ENCODE measurements at places on chromosomes 12 and 14.

DNA sequence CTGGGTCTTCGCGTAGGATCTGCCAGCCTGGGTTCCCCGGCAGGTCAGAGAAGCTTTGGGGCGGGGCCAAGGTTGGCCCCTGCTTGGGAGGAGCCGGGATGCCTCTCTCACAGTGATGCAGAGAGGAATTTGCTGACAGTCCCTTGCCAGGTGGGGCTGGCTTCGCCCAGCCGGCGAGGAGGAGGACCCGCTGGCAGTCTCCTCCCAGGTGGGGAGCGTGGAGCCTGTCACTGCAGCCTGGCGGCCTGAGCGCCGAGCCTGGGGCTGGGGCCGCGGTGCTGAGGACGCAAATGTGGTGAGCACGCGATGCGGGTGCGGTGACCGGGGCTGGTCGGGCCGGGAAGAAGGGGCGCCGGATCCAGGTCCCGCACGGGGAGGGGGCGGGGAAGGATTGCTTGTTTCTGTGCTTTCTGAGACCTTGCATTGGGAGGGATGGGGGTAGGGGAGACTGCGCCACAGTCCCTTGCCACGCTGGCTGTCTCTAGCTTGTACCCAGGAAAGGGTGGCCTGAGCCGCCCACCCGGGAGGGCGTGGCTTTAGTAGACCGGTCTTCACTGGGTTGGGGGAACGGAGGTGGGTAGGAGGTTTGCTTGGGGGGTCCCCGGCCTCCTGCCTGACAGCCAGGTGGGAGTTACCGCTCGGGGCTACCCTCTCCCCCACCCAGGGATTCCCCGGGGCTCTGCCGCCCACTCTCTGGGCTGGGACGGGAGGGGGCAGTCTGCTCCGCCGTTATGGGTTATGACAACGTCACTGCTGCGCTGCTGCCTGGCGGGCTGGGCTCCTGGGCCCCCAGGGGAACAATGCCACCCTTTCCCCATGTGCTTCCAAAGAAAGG, at the start of gene TMEM63C:
Gene TMEM63C (plus strand): TSS at position 196 of the 835 bp plus-strand sequence. CDS start 37,016 bp downstream, outside the sequence.
- DNase-seq: peak; percentile 81

GRCh38 chr12:66902020-66902419, 223.1 kb upstream of the GRIP1 start:
- no peak for DNase-seq

DNA sequence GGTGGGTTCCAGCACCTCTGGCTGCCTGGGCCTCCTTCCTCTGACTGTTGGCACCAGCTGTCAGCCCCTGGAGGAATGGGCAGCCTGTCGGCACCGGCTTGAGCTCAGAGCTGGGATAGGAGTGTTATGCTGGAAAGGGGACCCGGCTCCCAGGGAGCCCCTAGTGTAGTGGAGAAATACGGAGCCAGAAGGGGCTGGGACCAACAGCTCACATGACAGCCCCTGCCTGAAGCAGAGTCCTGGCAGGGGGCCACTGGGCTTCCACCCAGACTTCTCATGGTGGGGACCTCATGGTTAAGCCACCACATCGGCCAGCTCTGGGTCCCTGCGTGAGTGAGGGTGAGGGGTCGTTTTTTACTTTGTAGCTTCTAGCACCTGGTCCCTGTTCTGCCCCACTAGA, 174.5 kb downstream of the TSPAN9 start:
- DNase-seq: no peak

DNA sequence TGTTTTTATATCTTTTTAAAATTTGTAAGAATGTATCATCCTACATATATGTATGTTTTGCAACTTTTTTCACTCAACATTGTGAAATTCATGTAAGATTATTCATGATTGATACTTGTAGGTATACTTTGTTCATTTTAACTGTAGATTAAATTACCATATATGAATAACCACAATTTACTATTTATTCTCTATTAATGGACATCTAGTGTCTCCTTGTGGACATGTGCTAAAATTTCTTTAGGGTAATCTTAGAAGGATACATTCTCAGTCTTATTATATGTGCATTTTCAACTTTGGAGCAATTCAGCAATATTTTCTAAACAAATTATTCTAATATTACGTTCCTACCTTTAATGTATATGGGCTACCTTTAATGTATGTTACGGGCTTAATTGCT, 192.4 kb downstream of the FUT8 start:
- DNase-seq: peak; percentile 52

- no peak for DNase-seq
Observed at GRCh38 chr14:53875324-53875897, 81.2 kb downstream of the BMP4 start.

GRCh38 chr14:75559451-75560222, 18.8 kb upstream of the FLVCR2 start:
- peak; percentile 80 for DNase-seq

GRCh38 chr12:121579190-121579791, 1.5 kb downstream of the KDM2B start:
- peak; percentile 77 for DNase-seq

Data from hematopoietic multipotent progenitor cell treated with erythropoietin and hydrocortisone succinate and interleukin-3 and kit ligand, for 4 days (in vitro differentiated cells).